ENCODE measurements at places on chromosomes 5 and 9. TPM values are rescaled to one million over a fixed set of nuclear protein-coding genes. Genes with fewer than 3 reads are reported as not detected.

BTNL8 gene
- 0.67 TPM for total RNA-seq

CCDC183 gene
- 1.8 TPM for total RNA-seq

CA9 gene
- 0.67 TPM for total RNA-seq

PCDHA13 gene
- 0.17 TPM for total RNA-seq

SHROOM1 gene
- 6.1 TPM for total RNA-seq

FLT4 gene
- total RNA-seq = 8.7 TPM
